ENCODE measurements at places on chromosomes 16 and 17. TPM values are rescaled to one million over a fixed set of nuclear protein-coding genes. Genes with fewer than 3 reads are reported as not detected.

- no peak for DNase-seq
- H3K36me3 ChIP-seq: no peaks in the 10 kb centered on the region
- H3K27ac ChIP-seq: no peak overlapping the region
- no peak overlapping the region for H3K4me3 ChIP-seq
- H3K27me3 ChIP-seq: no peaks in the 10 kb centered on the region
Measured at GRCh38 chr16:12758031-12758669, 45.5 kb downstream of the CPPED1 start.

DNA sequence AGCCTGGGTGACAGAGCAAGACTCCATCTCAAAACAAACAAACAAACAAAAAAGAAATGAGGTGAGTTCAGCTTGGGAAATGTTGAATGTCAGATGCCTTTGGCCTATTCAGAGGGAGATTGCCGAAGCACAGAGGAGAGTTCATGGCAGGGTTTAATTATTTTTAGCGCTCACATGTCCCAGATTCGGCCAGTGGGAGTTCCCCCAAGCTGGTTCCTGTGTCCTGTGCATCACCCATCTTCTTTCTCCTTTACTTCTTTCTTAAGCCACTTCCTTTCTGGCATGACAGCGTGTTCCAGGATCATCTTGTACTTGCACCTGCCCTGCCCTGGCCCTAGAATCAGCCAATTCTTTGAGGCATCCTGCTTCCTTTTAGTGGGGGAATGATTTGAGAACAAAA lies 9.2 kb downstream of the MPV17L start:
- no peaks in the 10 kb centered on the region for H3K4me1 ChIP-seq
- no peak for DNase-seq
- H3K27ac ChIP-seq: peak overlapping the region; percentile 56
- no peak overlapping the region for H3K4me3 ChIP-seq
- H3K36me3 ChIP-seq: peaks cover 4% of the 10 kb centered on the region

DNA sequence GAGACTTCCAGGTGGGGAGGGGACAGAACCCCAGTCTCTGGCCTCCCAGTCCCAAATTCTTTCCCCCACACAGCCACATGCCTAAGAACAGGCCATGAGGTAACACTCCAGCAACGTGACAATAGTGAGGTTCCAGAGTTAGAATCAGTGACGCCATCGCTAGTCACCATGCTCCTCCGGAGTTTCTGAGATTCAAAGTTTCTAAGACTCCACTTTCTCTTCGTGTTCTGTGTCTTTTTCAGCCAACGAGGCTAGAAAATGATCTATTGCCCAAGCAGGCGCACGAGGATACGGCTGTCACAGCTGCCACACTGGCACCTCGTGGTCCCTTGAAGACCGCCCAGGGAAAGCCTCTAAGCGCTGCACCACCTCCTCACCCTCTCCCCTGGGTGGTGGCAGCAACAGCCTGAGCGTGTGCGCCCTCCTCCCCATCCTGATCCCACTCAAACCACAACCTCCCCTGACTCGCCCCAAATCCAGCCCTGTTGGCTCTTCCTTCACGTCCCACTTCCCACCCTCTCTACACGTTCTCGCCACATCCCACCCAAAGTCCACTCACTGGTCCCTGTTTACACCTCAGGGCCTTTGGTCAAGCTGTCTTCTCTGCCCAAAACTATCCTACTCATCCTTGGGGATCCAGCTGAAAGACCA lies 1.0 kb downstream of the MCRIP1 start:
- H3K36me3 ChIP-seq: no peaks in the 10 kb centered on the region
- H3K4me1 ChIP-seq: peaks cover 53% of the 10 kb centered on the region
- H3K27ac ChIP-seq: peak overlapping the region; percentile 94
- peak overlapping the region; percentile 96 for H3K4me3 ChIP-seq

DNA sequence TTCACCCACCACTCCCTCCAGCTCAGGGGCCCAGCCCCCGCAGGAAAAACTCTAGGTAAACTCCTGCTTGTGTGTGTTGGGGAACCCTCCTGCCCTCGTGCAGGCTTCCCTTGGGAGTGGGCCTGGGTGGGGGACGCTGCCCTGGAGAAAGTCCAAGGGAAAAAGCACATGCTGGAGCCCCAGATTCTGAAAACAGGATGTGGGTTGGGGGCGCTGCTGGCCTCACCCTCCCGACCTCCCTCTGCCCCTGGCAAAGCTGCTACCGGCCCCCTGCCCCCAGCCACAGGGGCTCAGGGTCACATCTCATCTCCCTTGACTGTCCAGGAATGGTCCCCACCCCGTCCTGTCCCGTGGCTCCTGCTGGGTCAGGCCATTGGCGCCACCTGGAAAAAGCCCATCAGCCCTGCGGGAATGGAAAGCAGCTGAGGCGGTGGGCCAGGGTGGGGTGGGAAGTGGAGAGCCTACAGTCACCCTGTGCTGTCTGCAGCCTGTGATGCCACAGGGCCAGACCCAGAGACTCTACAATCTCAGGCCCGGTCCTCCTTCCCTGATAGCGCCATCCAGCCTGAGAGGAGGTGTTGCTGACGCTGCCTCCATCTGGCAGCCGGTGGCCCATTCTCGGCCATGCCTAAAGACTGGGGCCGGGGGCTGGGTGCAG lies 2.5 kb upstream of the GJD3 start:
- no peak for DNase-seq
- no peaks in the 10 kb centered on the region for H3K36me3 ChIP-seq
- H3K27ac ChIP-seq: no peak overlapping the region
- H3K4me1 ChIP-seq: peaks cover 23% of the 10 kb centered on the region

- no peak overlapping the region for H3K27ac ChIP-seq
- H3K27me3 ChIP-seq: peaks cover 94% of the 10 kb centered on the region
- H3K4me1 ChIP-seq: no peaks in the 10 kb centered on the region
Measured at GRCh38 chr16:51138178-51138577, 12.9 kb downstream of the SALL1 start.

DNA sequence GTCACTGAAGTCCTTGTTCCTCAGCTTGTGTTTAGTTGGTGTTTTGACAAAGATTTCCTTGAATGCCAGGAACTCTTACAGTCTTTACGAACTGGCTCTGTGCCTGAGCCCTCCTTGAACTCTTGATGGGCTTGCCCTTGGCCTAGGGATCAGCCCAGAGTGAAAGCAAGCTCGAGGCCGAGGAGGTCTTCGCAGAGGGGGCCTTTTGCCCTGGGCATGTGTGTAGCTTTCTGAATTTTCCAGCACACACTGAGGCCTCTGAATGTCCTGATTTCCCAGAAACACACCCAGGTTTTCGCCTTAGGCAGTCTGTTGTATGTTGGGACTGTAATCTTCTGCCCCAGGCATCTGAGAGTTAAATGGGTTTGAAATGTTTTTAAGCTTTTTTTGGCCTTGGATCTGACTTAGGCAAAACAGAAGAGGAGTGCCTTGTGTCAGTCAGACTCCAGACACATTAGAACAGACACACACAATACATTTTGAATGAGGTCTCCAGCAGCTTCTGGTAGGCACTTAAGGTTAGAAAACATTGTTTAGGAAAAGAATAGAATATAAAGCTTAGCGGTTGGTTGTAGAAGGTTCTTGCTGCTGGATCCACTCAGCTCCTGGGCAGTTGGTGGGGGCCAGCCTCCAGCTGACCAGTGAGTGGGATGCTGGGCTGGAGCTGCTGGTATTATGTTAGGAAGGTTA lies 17.1 kb downstream of the FOXK2 start:
- H3K27me3 ChIP-seq: no peaks in the 10 kb centered on the region
- peak overlapping the region; percentile 78 for H3K27ac ChIP-seq
- H3K4me3 ChIP-seq: peak overlapping the region; percentile 34
- H3K36me3 ChIP-seq: no peaks in the 10 kb centered on the region
- peaks cover 89% of the 10 kb centered on the region for H3K4me1 ChIP-seq

- no peak for DNase-seq
- H3K4me1 ChIP-seq: peaks cover 13% of the 10 kb centered on the region
- no peak overlapping the region for H3K27ac ChIP-seq
- no peak overlapping the region for H3K4me3 ChIP-seq
Measured at GRCh38 chr16:19008245-19009169, 24.8 kb downstream of the TMC7 start.

DNA sequence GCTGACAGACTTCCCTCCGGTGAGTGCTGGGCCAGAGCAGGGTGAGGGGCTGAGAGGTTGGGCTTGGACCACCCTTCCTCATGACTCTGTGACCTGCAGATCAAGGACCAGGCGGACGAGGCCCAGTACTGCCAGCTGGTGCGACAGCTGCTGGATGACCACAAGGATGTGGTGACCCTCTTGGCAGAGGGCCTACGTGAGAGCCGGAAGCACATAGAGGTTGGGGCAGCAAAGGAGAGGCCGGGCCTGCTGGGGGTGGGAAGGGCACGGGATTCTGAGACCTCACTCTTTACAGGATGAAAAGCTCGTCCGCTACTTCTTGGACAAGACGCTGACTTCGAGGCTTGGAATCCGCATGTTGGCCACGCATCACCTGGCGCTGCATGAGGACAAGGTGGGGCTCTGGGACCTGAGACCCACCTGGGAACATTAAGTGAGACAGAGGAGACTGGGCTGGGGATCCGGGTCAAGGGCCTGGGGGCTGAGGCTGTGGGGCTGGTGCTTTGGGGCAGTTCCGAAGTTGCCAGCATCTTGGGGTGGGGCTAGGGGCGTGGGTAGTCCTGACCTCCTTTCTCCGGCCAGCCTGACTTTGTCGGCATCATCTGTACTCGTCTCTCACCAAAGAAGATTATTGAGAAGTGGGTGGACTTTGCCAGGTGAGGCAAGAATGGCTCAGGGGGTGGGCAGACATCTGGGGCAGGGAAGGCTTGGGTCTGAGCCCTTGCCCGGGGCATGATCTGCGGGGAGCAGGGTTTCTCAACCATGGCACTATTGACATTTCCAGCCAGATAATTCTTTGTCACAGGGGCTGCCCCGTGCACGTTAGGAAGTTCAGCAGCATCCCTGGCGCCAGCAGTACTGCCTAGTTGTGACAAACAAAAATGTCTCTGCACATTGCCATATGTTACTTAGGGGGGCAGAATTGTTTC lies 2.2 kb downstream of the BCKDK start:
- DNase-seq: no peak
- H3K36me3 ChIP-seq: peaks cover 34% of the 10 kb centered on the region
- no peak overlapping the region for H3K27ac ChIP-seq
- H3K4me3 ChIP-seq: no peak overlapping the region
- H3K4me1 ChIP-seq: peaks cover 62% of the 10 kb centered on the region

GRCh38 chr16:12482455-12483220 lies 321.0 kb downstream of the CPPED1 start:
- no peak for DNase-seq
- no peaks in the 10 kb centered on the region for H3K36me3 ChIP-seq
- peaks cover 9% of the 10 kb centered on the region for H3K4me1 ChIP-seq
- no peak overlapping the region for H3K4me3 ChIP-seq
- no peak overlapping the region for H3K27ac ChIP-seq
- no peaks in the 10 kb centered on the region for H3K27me3 ChIP-seq

GRCh38 chr17:77990301-77990700 lies 31.8 kb downstream of the TNRC6C start:
- H3K4me1 ChIP-seq: peaks cover 31% of the 10 kb centered on the region
- H3K27ac ChIP-seq: no peak overlapping the region
- H3K36me3 ChIP-seq: no peaks in the 10 kb centered on the region
- H3K4me3 ChIP-seq: no peak overlapping the region
- H3K27me3 ChIP-seq: no peaks in the 10 kb centered on the region

AIPL1 gene
- total RNA-seq: not detected

WFDC1 gene
- 1.3 TPM for total RNA-seq

MFSD11 gene
- 21.4 TPM for total RNA-seq

C17orf67 gene
- 1.1 TPM for total RNA-seq

NOD2 gene
- 0.52 TPM for total RNA-seq

GPR179 gene
- total RNA-seq: 0.05 TPM

KRTAP9-2 gene
- not detected for total RNA-seq

Data from left ventricle myocardium inferior (tissue), 1 donor.